ENCODE measurements at places on chromosomes 6 and 20. TPM values are rescaled to one million over a fixed set of nuclear protein-coding genes. Genes with fewer than 3 reads are reported as not detected.

Gene L3MBTL3
- 7.6 TPM for total RNA-seq

Gene PNPLA1
- total RNA-seq: not detected

- DNase-seq: no peak
Observed at GRCh38 chr6:106530502-106530901, 98.8 kb downstream of the RTN4IP1 start.

- DNase-seq: no peak
Observed at GRCh38 chr6:56424542-56425083, 177.2 kb upstream of the COL21A1 start.

DNA sequence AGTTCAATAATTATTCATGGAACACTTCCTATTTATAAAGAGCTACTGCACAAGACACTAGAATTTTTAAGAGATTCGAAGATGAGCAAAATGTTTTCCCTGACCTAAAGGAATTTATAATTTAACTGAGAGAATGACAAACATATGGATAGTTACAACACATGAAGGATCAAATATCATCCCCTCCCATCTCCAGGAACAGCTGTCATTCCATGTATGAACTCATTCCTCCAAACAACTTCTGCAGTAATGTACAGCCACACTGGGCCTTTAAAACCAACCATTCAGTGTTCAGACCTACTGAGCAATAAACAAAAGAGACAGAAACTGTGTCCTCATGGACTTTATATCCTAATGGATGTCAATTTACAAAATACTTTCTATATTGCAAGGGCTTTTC, 87.8 kb downstream of the KIF16B start:
- DNase-seq: no peak

GRCh38 chr6:82017288-82017687, 230.3 kb downstream of the IBTK start:
- DNase-seq: peak; percentile 80

DNA sequence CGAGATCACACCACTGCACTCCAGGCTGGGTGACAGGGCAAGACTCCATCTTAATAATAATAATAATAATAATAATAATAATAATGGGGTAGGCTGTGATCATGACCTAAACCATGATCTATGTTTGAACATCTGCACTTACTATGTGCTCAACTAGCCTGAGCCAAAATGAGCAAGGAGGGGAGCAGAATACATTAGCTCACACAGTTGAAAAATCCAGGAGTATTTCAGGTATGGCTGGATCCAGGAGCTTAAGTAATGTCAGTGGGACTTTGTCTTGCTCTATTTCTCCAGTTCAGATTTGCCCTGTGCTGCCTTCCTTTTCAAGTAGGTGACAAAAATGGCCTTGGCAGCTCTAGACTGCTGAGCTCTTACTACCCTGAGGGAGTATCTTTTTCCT, 32.7 kb upstream of the SLC9A8 start:
- no peak for DNase-seq
